ENCODE measurements at places on chromosomes 13 and 19.

DNA sequence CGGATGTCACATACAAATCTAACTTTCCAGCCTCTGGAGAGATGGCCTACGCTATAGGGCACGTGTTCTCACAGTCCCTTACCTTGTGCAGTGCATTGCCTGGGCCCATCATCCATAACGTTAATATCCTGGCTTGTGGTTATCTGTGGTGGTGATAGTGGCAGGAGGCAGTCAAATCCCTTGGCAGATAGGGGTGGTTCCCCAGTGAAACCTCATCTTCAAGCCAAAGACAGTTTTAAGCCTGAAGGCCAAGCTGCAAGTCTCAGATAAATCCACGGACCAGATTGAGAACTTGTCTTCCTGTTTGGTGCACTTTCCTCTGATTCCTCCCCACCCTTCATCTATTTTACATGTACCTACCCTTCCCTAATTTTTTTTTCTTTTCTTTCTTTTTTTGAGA is 4.3 kb upstream of the FBXO17 start:
- DNase-seq, result no peak

DNA sequence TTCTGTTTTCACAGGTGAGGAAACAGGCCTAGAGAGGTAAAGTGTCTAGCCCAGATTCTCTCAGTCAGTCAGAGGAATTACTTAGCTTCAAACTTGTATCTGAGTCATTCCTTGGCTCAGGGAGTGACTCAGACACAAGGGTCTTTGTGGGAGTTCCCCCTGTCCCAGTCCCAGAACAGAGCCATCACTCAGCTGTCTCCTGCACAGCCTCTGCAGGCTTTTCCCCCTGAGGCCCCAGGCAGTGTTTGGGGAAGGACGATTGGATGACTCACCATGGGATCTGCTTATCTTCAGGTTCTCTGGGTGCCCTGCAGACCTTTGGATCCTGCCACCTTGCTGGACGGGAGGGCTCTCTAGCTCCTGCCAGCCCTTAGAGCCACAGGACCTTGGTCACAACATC is 13.2 kb downstream of the ZNF793 start:
- no peak for DNase-seq

GRCh38 chr13:26517936-26518335 is 39.5 kb upstream of the WASF3 start:
- no peak for DNase-seq

GRCh38 chr19:48244281-48244680 is 11.4 kb downstream of the CARD8 start:
- DNase-seq, result peak; percentile 19

DNA sequence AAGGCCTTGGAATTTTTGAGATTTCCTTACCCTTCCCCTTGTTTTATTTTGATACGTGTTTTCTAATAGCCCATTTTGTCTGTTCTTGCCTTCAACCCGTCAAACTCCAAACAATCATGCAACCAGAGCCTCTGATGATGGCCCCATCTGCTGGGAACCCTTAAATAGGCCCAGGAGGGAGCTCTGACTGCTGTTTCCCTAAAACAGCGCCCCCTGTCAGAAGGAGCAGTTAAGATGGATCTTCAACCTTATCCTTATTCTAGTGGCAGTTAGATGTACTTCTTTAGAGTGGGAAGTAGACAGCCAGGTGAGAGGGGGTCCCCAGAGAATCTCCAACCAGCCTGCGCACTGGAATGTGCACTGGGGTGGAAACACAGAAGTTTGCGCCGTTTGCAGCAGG is 1031.0 kb upstream of the PCDH9 start:
- DNase-seq, result no peak

- DNase-seq, result no peak
These were observed 8.0 kb upstream of the ZNF358 start for GRCh38 chr19:7507884-7508283.

DNA sequence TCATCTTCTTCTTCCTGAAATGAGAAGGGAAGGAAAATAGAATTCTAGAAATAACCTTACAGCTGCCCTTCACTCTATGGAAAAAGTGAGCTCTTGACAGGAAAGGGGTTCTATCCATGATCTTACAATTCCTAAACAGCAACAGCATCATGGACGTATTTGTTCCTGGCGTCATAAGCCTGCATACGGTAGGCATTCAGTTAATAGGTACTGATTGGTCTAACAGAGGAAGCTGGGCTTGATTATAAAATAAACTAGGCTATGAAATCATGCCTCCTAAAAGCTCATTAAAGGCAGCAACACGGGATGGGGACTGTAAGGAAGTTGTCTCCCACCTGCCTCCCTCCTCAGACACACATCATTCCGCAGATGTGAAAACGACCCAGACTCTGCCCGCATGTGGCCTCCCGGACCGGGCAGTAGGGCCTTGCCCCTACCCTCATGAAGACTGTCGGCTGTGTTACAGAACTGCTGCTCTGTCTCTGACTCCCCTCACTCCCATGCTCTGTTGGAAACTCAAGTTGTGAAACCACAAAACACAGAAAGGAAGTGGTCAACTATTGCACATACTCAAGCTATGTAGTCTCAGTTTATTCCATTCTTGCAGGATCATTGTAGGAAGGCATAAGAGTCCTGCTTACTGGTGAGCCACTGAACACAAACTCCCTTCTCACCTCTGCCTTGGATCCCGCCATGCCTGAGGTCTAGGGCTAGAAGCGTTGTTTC is 129.8 kb downstream of the DLEU7 start:
- DNase-seq, result no peak

- DNase-seq, result no peak
These were observed 28.0 kb downstream of the SERP2 start for GRCh38 chr13:44401577-44401976.

Measured in activated T-cell treated with anti-CD3 and anti-CD28 coated beads for 4 hours (primary cell).